ENCODE measurements at places on chromosomes 7 and 10. TPM values are rescaled to one million over a fixed set of nuclear protein-coding genes. Genes with fewer than 3 reads are reported as not detected.

DNA sequence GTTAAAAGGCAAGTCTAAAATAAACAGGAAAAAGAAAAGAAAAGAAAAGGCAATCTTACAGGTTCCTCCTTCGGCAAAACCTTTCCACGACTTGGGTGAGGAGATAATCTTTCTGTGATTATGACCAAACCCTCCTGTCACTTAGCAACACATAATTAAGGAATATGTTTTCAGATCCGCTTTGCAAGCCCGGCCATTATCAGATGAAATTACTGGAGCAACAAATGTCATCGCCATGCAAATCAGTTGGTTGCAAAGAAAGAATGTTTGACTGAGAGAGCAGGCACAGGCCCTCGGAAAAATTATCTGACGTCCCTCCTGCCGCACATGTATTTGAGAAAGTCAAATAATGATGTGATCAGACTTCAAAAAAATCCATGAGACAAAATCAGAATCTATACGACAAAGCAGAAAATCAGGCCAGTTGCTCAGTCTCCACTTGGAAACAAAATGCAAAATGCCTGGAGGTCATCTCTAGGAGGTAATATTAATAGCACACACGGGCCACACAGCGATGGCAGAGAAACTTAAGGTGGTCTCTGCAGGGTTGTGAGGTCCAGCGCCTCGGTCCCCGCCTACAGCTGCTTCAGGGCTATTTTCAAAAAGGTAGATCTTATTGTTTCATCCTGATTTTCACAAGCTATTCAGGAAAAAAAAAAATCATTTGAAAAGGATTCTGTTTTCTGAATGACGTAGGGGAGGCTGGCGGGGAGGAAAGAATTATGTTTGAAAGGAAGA is 82.7 kb downstream of the ZRANB1 start:
- peak; percentile 58 for DNase-seq

GRCh38 chr7:135193615-135194081 is 17.7 kb downstream of the WDR91 start:
- DNase-seq = no peak

GRCh38 chr7:127114742-127115265 is 137.9 kb downstream of the GRM8 start:
- no peak for DNase-seq

DNA sequence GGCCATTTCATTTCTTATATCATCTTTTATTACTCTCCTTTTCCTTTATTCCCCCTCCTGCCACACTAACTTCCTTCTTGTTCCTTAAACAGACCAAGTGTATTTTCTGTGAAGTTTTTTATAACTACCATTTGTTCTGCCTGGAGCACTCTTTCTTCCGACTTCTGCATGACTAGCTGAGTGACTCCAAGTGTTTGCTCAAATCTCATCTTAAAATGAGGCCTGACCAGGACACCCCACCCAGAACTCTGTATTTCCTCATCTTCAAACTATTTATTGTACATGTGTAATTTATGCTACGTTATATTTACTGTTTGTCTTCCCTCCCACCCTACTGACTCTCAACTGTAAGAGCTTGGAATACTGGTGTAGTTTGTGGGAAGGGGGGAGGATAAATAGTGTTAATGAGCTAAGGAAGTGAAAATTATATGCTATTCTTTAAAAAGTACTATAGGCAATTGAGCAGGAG is 3.2 kb downstream of the MINDY3 start:
- DNase-seq = no peak

DNA sequence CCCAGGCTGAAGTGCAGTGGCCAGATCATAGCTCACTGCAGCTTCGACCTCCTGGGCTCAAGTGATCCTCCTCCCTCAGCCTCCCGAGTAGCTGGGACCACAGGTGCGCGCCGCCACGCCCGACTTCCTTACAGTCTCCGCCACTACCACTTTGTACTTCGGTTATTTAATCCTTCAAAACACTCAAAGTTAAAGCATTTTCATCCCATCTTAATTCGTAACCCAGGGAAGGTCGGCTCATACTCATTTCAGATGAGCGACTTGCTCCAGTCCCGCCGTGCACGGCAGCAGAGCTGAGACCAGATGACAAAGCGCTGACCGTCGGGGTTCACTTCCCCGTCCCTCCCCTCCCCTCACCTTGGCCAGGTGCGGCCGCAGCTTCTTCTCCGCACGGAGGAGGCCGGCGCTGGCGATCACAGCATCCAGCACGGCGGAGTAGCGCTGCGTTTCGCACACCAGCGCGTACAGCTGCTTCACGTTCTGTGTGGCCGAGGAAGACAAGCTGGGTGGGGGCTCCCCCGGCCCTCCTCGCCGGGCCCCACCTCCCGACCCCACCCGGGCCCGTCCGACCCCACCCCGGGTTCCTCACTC is 457 bp downstream of the NSUN5 start:
- peak; percentile 14 for DNase-seq

- DNase-seq = no peak
Observed at GRCh38 chr7:137544453-137545058, 201.0 kb upstream of the PTN start.

- no peak for DNase-seq
Observed at GRCh38 chr7:152969335-152969734, 209.8 kb downstream of the ACTR3B start.

DNA sequence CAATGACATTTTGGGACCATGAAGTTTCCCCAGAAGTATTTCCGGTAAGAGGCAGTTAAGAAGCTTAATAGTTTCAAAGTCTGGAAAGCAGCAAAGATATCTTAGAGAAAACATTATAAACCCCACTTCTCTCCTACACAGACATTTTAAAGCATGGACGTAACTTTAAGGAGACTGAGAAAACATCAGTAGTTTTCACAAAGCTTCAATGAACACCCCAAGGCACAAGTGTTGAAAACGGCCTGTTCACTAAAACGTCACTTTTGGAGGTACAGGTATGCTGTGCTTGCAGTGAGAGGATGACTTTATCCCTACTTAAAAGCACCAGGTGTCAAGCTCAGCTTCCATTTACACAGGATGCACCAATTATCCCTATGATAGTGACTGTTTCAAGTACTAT is 25.0 kb downstream of the NCOA4 start:
- DNase-seq = no peak

GRCh38 chr10:48249004-48249762 is 25.3 kb downstream of the FRMPD2 start:
- DNase-seq = no peak

DNA sequence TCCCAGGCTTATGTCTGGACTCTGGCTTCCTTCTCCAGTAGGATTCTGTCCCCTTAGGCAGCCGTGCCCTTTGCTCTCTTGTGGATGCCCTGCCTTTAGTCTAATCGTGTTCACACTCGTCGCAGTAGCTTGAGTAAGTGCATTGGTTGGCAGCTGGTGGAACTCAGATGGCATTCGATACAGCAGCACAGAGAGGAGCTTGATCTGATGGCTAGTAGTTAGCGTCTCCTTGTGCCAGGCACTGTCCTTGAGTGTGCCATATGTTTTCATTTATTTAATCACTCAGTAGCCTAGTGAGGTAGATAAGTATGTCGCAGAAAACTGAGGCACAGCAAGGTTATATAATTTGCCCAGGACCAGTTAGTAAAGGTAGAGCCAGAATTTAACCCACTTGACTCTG is 18.2 kb upstream of the PARP12 start:
- DNase-seq = no peak

DNA sequence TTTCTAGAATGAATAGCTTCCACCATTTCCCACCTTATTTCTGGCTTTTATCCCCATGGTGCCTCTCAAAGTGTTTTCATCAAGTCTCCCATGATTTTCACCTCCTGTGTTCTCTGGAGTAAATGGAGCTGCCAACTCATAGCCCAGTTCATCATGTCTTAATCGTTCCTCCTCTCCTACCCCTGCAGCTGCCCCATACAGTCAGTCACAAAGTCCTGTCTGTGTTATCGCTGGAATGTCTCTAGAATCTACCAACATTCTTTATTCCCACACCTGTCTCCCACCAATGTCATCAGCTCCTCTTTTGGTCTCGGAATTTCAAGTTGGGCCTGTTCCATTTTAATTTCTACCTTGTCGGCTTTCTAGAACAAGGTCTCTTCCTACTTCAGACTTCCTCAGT is 178.9 kb downstream of the MLLT10 start:
- no peak for DNase-seq

DNA sequence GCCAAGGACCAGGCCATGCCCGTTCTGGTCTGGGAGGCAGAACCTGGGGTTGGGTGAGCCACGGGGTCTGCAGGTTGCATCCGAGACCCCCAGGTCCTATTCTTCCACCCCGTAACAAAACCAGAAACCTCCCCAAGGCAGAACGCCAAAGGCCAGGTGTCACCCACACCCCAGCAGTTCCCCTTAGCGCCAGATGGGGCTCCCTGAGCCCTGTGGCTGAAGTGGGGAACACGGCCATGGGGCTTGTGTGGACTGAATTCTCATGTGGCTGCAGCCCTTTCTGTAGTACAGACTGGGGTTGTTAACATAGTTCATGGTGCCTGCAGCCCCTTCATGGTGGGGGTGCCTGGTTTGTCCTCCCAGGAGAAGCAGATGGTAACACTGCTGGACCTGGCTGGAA is 10.2 kb downstream of the BRI3 start:
- DNase-seq = no peak

DNA sequence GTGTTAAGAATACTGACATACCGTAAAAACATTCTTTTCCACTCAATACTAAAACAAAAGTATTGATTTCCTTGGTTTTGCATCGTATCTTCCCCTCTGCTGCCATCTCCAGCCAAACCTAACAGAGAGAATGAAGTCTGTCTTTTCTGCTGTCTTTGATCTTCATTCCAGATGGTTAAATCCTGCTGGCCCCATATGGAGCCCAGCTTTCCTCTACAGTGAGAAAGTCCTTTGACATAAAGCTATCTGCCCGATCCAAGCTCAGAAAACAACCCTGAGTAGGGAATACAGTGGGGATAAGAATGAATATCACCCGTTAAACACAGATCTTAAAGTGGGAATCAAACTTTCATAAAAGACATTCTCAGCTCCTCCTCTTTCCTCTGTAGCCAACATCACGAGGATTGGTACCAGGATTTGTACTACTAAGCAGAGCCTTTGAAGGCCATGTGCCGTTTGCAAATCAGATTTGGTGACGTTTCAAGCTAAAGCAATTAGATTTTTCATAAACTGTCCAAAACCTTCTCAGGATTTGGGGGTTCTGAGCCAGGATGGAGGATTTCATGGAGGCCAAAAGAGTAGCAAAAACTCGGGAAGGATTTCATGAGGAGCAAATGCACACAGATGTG is 30.8 kb upstream of the GPAM start:
- DNase-seq = no peak

- no peak for DNase-seq
Observed at GRCh38 chr7:2470204-2471021, 5.8 kb downstream of the GRIFIN start.

DNA sequence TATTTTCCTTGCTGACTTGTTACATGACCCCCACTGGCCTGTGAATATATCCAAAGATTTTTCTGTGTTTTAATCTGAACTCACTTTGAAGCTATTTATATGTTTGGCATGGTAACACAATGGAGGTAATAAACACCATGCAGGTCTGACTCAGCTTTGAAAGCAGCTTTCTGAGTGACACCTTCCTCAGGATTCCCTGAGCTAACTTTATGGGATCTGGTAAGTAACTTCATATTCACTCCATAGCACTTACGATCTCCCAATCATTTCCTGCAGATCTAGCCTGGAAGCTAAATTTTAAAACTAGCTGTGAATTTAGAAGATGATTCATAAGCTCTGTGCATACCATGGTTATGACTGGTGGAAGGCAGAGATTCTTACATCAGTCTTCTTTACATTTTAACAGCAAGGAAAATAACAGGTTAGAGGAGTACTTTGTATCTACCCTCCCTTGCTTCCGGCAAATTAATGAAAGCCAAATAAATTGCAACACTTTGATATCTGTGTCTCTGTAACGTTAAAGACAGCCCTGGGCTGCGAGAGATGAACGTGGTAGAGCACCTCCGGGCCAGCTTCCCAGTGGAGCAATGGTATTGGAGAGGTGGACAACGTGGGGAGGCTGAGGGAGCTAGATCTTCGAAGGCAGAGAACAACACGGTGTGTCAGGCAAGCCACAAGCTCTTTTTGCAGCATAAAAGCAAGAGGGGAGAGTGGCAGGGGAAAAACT is 170.2 kb upstream of the KLF14 start:
- peak; percentile 96 for DNase-seq

DNA sequence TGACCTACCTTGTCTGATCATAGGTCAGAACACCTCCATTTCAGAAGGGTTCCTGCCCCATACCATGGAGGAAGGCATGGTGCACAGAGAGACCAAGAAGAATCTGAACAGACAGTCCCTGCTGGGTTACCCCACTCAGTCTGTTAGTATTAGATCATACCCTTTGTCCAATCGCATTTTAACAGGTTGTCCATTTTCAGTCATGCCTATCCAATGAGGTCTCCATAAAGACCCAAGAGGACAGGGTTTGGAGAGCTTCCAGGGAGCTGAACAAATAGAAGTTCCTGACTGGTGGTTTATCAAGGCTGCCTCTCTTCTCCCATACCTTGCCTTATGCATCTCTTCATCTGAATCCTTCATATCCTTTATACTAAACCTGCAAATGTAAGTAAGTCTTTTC is 21.2 kb upstream of the SLC16A12 start:
- no peak for DNase-seq

GRCh38 chr10:55065185-55065584 is 264.2 kb upstream of the PCDH15 start:
- DNase-seq = no peak

DNA sequence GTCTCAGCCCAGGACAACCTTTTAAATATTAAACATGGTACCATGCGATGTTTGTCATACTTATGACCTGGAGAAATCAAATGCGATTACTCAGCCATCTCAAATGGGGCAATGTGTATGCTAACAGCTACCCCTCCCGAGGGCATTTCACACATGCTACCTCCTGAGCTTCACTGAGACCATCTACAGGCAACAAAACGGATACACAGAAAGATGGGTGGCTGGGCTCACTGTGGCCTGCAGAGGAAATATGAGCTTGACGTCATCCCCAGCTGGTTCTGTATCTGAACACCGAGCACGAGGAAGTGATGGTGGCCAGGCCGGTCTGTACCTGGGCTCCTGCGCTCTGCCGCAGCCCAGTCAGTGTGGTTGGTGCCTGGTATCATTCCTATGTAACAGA is 374.3 kb downstream of the RPS24 start:
- DNase-seq = no peak

GRCh38 chr10:96208946-96209345 is 62.4 kb downstream of the BLNK start:
- DNase-seq = no peak

GRCh38 chr10:124250506-124250905 is 157.1 kb upstream of the CHST15 start:
- DNase-seq = no peak

DNA sequence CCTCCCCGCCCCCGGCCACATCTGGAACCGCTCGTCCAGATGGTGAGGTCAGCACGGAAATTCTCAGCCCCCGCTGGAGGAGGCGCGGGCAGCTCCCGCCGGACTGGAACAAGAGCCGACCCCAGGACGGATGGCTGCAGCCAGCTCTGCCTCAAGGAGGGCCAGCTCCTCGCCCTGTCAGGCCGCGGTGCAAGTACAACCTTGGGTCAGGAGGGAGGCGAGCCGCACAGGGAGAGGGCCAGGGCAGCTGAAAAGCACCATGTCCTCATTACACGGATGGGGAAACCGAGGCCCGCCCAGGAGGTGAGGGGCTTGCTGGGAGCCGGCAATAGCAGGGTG is 3.8 kb upstream of the GRIFIN start:
- DNase-seq = no peak

GRCh38 chr7:80929619-80930018 is 10.8 kb upstream of the SEMA3C start:
- no peak for DNase-seq

Gene ASB10
- not detected for total RNA-seq

Gene FLNC
- total RNA-seq = 81.8 TPM

Gene TSPAN12
- total RNA-seq = 19.0 TPM

Gene LRRD1
- not detected for total RNA-seq

Gene FGFR2
- total RNA-seq = not detected

Gene COBL
- total RNA-seq = 0.11 TPM

Gene POMZP3
- 9.8 TPM for total RNA-seq

Gene OR13A1
- not detected for total RNA-seq

Gene CTAGE8
- 0.49 TPM for total RNA-seq

Gene TPK1
- total RNA-seq = 9.3 TPM
